ENCODE measurements at places on chromosomes 5 and 9. TPM values are rescaled to one million over a fixed set of nuclear protein-coding genes. Genes with fewer than 3 reads are reported as not detected.

Gene IL13
- not detected for total RNA-seq

Gene TTC33
- 7.0 TPM for total RNA-seq

Gene NR2F1-AS1
- total RNA-seq: 1.8 TPM

Gene COL15A1
- 0.23 TPM for total RNA-seq

GRCh38 chr5:107135391-107135790 lies 535.3 kb downstream of the EFNA5 start:
- no peak for DNase-seq

DNA sequence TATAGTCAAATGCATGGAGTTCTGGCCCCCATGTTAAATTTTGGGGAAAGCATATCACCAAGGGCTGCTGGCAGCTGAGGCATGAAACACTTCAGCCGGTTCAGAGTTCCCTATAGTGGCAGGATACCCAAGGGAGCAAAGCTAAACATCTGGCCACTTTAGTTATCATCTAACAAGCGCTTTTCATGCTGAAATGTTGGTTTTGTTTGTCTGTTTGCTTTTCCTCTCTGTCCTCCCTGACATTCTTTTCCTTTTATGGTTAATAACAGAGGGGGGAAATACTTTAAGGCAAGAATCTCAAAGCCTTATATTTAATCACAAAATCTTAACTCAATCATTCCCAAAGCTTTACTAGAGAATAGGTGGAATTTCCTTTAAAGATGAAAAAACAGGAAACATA lies 11.9 kb downstream of the APBA1 start:
- DNase-seq: no peak

DNA sequence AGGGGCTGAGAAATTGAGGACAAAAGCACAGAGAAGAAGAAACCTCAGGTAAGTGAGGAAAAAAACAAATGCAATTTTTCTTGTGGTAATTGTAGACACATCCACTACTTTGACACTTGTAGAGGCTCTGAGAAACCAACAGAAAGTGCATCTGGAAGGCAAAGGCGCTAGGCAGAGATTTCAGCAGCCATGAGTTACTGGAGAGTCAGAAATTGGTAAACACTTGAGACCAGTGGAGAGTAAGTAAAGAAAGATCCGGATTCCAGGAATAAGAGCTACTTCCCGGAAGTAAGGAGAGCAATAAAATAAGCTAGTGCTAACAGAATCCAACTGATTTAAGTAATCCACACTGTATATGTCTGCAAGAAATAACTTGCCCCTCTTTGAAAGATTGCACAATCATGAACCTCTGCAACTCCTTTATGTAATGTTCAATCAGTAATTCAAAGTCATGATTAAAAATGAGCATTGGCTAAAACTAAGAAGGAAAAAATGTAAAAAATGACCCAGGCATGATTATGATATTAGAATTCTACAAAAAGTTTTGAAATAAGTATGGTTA lies 382.1 kb downstream of the CDH18 start:
- DNase-seq: no peak

DNA sequence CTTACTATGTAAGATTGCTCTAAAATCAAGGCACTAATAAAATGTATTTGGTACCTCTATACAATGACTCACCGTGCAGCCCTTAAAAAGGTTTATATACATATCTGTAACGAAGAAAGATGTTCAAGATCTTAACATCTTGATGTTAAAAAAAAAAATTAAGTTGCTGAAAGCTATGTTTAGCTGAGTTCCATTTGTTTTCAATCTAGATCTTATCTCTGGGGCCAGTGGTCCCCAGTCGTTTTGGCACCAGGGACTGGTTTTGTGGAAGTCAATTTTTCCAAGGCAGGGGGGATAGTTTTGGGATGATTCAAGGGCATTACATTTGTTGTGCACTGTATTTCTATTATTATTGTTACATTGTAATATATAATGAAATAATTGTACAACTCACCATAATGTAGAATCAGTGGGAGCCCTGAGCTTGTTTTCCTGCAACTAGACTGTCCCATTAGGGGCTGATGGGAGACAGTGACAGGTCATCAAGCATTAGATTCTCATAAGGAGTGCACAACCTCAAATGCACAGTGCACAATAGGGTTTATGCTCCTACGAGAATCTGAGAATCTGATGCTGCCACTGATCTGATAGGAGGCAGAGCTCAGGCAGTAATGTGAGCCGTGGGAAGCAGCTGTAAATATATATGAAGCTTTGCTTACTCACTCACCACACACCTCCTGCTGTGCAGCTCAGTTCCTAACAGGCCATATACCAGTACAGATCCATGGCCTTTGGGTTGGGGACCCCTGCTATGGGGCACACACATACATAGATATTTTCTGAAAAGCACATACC lies 27.6 kb upstream of the TSLP start:
- no peak for DNase-seq
